ENCODE measurements at places on chromosomes 5 and 9. TPM values are rescaled to one million over a fixed set of nuclear protein-coding genes. Genes with fewer than 3 reads are reported as not detected.

UBAC1 gene
- total RNA-seq = 52.4 TPM

ANKRD34B gene
- total RNA-seq = 0.96 TPM

CRB2 gene
- total RNA-seq = under 0.01 TPM

IFNA5 gene
- not detected for total RNA-seq

SPATA31C1 gene
- total RNA-seq = not detected

Measured in tracheal epithelial cell (primary cell).